Liver (tissue), 10 donors: ENCODE measurements at places on chromosomes 6 and 20. TPM values are rescaled to one million over a fixed set of nuclear protein-coding genes. Genes with fewer than 3 reads are reported as not detected.

Gene TINAG
- polyA plus RNA-seq, result not detected

Gene SYCP2L
- not detected for polyA plus RNA-seq

GRCh38 chr6:14537030-14537429, 419.5 kb downstream of the CD83 start:
- H3K36me3 ChIP-seq, result no peaks in the 10 kb centered on the region
- no peak overlapping the region for H3K4me3 ChIP-seq
- peaks cover 5% of the 10 kb centered on the region for H3K4me1 ChIP-seq
- no peak for DNase-seq

GRCh38 chr20:3398681-3399252, 8.7 kb downstream of the DNAAF9 start:
- H3K36me3 ChIP-seq, result no peaks in the 10 kb centered on the region
- no peak overlapping the region for H3K4me3 ChIP-seq
- H3K27me3 ChIP-seq, result no peaks in the 10 kb centered on the region
- DNase-seq, result no peak
- H3K4me1 ChIP-seq, result no peaks in the 10 kb centered on the region

Gene TAAR1
- not detected for polyA plus RNA-seq

DNA sequence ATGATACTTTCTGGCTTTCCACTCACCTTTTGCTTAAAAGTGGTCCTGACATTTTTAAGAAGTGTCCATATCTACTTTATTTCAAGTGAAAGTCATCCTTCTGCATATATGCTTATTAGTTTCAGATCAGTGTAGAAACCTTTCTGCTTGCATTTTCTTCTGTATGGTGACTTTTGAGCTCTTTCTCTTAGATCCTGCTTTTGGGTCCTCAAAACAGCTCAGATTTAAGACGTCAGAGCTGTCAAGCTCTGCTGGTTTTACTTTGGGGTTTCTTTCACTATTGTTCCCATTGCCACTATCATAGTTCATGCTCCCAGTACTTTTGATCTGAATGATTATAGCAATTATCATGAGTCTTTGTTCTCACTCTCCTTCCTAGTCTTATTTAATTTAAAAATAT, 41.7 kb downstream of the BCKDHB start:
- H3K36me3 ChIP-seq, result peaks cover 17% of the 10 kb centered on the region
- no peak overlapping the region for H3K27ac ChIP-seq
- no peaks in the 10 kb centered on the region for H3K4me1 ChIP-seq

DNA sequence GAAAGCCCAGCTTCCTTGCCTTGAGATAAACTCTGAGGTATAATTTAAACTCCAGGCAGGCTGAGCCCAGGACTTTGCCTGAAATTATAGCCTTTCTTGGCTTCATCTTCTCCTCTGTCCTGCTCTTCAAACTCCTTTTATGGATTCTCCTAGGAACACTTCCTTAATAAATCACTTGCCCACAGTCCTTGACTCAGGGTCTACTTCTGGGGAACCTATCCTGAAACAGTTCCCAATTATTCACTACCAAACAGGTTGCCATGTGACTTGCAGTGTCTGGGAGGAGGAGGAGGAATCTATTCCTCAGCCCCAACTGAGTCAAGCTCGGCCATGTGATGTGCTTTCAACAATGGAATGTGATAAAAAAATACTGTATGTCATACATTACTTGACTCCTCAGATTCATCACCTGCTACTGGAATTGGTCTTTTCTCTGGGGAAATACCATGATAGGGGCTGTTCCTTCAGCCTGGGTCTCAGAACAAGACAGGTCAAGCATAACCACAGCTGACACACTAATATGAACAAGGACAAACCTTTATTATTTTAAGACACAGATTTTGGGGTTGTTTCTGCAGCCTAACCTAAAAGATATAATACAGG, 20.5 kb upstream of the CDKN1A start:
- H3K4me3 ChIP-seq, result no peak overlapping the region
- no peaks in the 10 kb centered on the region for H3K4me1 ChIP-seq
- no peaks in the 10 kb centered on the region for H3K36me3 ChIP-seq
- no peaks in the 10 kb centered on the region for H3K27me3 ChIP-seq
- no peak overlapping the region for H3K27ac ChIP-seq
- DNase-seq, result no peak

Gene HLA-G
- polyA plus RNA-seq, result not detected

DNA sequence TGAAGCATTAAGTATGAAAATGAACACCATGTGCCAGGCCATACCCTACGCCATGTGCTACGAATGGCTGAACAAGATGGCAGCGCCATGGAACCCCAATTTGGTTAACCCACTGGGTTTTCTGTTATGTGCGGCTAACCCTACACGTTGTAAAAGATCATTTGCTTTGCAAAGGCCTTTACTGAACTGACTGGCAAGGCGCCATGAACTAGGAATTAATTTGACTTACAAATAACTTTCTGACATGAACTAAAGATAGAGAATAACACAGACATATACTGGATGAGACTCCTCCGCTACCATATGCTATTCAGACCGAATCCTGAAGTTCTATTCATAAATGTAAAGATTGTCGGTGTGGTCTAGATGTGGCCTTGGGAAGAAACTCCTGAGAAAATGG, 3.9 kb downstream of the CNKSR3 start:
- no peaks in the 10 kb centered on the region for H3K27me3 ChIP-seq
- peaks cover 25% of the 10 kb centered on the region for H3K4me1 ChIP-seq
- H3K36me3 ChIP-seq, result no peaks in the 10 kb centered on the region
- H3K4me3 ChIP-seq, result no peak overlapping the region
- H3K27ac ChIP-seq, result no peak overlapping the region

DNA sequence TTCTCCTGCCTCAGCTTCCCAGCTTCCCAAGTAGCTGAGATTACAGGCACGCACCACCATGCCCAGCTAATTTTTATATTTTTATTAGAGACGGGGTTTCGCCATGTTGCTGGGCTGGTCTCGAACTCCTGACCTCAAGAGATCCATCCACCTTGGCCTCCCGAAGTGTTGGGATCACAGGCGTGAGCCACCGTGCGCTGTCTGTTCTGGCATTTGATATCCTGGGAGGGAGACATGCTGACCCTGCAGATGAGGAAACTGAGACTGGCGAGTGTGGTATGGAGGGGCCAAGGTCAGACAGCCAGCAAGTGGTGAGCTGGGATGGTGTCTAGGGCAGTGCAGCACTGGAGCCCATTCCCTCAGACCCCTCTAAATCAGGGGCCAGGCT, 44.6 kb downstream of the SRC start:
- H3K4me1 ChIP-seq, result no peaks in the 10 kb centered on the region
- no peak overlapping the region for H3K27ac ChIP-seq
- no peaks in the 10 kb centered on the region for H3K27me3 ChIP-seq
- no peak for DNase-seq
- H3K4me3 ChIP-seq, result no peak overlapping the region

GRCh38 chr6:31202259-31203166, 32.0 kb upstream of the POU5F1 start:
- no peaks in the 10 kb centered on the region for H3K27me3 ChIP-seq
- peak overlapping the region; percentile 96 for H3K27ac ChIP-seq
- peaks cover 2% of the 10 kb centered on the region for H3K4me1 ChIP-seq
- no peaks in the 10 kb centered on the region for H3K36me3 ChIP-seq

Gene SLC26A8
- polyA plus RNA-seq, result 0.26 TPM

GRCh38 chr6:46217671-46218131, 46.9 kb upstream of the ENPP5 start:
- DNase-seq, result no peak
- no peaks in the 10 kb centered on the region for H3K36me3 ChIP-seq
- H3K4me1 ChIP-seq, result peaks cover 9% of the 10 kb centered on the region

- H3K27ac ChIP-seq, result no peak overlapping the region
- no peaks in the 10 kb centered on the region for H3K36me3 ChIP-seq
- H3K27me3 ChIP-seq, result peaks cover 3% of the 10 kb centered on the region
- no peak for DNase-seq
Observed at GRCh38 chr6:101402622-101403031, 9.1 kb downstream of the GRIK2 start.

- no peaks in the 10 kb centered on the region for H3K36me3 ChIP-seq
- no peak overlapping the region for H3K4me3 ChIP-seq
- H3K27me3 ChIP-seq, result no peaks in the 10 kb centered on the region
- no peak overlapping the region for H3K27ac ChIP-seq
- no peaks in the 10 kb centered on the region for H3K4me1 ChIP-seq
Observed at GRCh38 chr6:45369870-45370269, 7.9 kb downstream of the SUPT3H start.
